Gastrocnemius medialis (tissue), 4 donors: ENCODE measurements at places on chromosomes 13 and 19. TPM values are rescaled to one million over a fixed set of nuclear protein-coding genes. Genes with fewer than 3 reads are reported as not detected.

DNA sequence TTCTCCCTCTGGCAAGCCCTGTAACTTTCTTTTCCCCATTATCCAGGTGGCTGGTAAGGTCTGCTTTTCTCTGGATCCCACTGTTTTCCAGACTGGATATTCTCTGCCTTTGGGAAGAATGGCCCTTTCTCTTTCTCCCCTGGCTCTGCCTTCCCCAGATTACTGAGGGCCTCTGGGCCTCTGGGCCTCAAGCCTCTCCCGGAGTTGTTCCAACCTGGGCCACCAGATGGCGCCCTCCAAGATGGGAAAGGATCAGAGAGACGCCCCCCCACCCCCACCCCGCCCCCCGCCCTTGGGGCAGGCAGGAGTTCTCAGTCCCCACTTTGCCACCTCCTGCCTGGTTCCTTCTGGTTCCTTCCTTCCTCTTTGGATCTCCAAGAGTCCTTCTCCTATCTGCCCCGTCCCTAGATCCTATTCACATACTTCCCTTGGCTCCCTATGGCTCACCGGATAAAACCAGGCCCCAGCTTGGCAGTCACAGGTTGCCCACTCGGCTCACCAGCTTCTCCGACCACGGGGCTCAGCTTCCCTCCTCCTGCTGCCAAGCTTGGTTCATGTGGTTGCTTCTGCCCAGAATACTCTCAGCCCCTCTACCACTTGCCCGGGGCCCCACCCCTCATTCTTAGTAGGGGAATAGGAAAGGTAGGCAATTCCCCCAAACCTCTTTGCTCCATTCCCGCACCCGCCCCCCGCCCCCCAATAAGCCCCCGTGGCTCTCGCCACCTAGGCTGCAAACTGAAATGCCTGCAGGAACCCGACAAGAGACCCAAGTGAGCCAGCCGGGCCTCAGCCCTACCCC lies 13.1 kb downstream of the EPS8L1 start:
- no peak for DNase-seq

DNA sequence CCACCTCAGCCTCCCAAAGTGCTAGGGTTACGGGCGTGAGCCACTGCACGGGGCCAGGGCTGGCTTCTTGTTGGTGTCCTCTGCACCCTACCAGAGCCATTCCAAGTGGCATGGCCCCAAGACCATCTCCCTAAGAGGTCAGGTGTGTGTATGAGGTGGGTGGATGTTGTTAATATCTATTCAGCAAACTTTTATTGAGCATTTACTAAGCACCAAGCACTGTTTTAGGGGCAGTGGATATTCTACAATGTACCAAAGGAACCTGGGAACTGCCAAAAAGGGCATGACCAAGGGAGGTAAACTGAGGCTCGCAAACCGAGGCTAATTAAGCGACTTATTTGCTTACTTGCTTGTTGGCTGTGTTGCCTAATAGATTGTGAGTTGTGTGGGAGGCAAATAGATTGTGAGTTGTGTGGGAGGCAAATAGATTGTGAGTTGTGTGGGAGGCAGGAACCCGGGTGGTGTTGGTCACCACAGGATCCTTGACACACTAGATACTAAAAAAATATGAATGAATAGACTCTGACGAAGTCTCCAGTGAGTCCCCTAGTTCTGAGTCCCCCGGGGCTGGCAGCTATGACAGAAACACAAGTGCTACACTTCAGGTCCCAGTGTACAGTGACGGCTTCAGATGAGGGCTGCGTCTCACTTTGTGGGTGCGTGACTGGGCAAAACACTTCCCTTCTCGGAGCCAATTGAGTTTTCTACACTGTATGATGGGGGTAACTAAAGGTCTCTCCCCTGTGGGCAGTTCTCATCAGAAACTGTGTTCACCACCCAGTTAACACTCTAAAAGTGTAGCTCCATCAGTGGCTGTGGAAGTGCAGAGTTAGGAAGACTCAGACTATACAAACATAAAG lies 5.0 kb upstream of the BICRA start:
- DNase-seq = no peak

DNA sequence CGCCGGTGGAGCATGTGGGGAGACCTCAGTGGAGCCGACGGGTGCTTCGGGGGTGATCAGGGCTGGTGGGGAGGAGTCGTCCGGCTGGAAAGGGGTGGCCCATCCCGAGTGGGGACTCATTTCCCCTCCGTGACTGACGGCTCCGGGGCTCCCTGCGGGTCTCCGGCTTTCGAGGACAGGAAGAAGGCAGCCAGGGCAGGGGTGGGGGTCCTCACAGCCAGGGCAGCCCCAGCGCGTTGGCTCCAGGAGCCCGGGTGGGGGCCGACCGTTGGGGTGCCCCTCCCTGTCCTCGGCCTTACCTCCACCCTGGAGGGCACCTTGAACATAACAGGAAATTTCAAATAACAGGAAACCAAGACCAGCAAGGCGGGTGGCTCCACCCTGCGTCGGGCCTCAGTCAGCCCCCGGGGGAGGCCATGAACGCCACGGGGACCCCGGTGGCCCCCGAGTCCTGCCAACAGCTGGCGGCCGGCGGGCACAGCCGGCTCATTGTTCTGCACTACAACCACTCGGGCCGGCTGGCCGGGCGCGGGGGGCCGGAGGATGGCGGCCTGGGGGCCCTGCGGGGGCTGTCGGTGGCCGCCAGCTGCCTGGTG lies at the start of gene S1PR4:
TSS of gene S1PR4 (plus strand) at position 393 of the 596 bp plus-strand sequence. CDS start at position 417, 24 bp downstream.
- DNase-seq = no peak

DNA sequence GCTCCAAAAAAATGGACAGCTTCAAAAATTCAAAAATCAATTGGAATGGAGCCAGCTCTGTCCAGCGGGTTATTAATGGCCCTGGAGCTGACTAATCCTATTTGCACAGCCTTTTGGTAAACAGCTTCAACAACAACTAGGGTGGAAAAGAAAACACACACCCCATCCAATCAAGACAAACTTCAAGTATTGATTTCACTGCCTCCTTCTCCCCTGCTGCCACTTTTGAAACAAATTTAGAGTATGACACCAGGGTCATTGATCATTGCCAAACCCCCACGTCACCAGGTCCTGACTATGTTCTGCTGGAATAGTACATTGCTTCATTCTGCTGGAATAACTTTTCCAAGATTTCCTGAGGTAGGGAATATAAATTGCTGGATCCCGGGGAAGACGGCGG lies 56.8 kb upstream of the GTF3A start:
- DNase-seq = no peak

DNA sequence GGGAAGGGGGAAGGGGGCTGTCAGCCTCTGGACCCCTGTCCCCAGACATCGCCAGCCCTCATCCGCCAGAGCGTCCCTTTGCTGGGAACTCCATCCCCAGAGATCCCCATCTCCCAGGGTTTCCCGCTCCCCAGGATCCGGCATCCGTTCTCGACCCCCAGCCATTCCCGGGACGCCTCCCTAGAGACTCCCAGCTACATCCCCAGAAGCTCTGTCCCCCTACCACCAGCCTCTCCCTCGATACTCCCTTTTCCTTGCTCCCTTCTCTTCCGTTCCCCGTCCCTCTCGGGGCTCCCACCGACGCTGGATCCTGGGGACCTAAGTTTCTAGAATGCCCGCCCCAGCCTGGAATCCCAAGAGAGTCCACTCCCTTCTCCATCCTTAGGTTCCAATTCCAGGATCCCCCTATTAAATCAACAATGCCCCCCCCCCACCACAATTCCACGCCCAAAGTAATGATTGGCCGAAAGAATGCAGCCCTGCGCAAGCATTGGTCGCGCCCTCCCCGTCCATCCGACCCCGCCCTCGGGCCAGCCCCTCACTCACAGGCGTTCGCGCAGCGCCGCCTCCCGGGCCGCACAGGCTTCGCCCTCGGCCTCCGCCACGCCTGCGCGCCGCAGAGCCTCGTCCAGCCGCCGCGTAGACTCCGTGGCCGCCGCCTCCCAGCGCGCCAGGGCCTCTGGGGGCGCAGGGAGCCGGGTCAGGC lies 3.2 kb downstream of the CCDC194 start:
- DNase-seq = peak; percentile 60

Gene LMTK3
- total RNA-seq = not detected

Gene FGF21
- not detected for total RNA-seq

DNA sequence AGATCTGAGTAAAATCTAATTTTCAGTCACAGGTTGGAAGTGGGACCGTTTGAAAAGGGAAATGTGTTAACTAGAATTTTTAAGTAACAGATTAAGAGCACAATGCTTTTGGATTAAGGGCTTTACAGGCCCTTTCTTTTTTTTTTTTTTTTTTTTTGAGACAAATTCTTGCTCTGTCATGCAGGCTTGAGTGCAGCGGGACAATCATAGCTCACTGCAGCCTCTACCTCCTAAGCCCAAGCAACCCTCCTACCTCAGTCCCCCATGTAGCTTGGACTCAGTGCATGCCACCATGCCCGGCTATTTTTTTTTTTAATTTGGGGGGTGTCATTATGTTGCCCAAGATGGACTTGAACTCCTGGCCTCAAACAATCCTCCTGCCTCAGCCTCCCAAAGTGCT lies 363.7 kb downstream of the LIG4 start:
- no peak for DNase-seq

GRCh38 chr19:6587998-6588507 lies 2.9 kb downstream of the CD70 start:
- no peak for DNase-seq

Gene SIGLEC8
- not detected for total RNA-seq

DNA sequence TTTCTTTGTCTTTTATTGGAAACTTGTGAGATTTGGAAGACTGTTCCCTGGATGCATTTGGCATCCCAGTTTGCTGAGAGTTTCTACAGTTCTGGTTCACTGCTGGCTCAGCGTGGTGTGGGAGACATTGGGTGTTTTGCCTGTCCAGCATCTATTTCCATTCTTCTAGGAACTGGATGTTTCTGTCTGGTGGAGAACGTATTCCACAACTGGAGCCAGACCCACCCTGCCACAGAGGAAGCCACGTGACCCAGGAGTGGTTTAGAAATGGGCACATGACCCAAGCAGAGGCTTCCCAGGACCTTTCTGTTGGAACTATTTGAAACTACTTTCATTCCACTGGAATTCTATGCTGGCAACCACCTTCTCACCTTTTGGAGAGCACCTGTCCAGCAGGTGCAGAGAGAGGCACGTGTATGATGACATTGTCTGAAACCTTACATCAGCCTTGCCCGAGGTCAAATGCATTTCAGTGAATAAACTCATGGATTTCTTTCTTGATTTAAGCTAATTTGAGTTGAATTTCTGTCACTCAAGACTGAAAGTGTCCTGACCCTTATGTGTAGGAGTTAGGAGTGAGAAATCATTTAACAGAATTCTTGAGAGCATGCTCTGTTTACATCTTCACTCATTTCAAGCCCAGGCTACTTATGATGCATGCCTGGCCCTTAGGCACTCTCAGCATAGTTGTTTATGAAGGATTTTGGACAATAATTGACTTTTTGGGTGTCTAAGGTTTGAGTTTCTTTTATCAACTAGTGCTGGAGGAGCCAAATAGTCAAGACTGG lies 121.8 kb downstream of the AKAP11 start:
- DNase-seq = no peak

GRCh38 chr13:47869776-47870175 lies 131.3 kb downstream of the SUCLA2 start:
- DNase-seq = no peak

DNA sequence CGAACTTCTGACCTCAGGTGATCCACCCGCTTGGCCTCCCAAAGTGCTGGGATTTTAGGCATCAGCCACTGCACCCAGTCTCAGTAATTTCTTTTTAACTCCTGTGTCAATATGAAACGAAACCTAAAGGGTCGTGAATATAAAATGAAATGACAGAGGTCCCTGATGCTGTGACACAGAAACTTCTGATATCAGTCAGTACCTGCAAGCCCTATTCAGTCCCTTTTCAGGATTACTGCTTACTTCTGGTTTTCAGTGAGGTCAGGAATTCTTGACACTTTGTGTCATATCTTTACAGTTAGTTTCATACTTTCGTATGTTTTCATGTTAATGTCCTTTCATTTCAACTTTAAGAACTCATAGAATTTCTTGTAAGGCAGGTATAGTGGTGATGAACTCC lies 58.7 kb downstream of the RNF17 start:
- no peak for DNase-seq

DNA sequence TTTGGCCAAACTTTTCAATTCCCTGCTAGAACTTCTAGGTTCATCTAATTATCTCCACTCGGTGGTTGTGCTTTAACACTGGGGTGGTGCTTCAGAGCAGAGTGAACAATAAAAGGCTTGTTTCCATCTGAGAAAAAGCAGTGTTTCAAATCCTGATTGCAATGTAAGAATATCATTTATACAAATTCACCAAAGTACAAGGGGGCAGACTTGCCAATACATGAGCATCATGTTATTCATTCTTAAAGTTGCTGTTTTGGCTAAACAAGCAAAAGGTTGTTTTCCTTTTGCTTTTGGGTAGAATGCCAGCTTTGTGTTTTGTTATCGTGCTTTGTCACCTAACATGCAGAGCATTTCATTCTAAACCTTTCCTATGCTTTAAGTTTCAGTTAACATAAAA lies 78.5 kb upstream of the UBAC2 start:
- DNase-seq = no peak

DNA sequence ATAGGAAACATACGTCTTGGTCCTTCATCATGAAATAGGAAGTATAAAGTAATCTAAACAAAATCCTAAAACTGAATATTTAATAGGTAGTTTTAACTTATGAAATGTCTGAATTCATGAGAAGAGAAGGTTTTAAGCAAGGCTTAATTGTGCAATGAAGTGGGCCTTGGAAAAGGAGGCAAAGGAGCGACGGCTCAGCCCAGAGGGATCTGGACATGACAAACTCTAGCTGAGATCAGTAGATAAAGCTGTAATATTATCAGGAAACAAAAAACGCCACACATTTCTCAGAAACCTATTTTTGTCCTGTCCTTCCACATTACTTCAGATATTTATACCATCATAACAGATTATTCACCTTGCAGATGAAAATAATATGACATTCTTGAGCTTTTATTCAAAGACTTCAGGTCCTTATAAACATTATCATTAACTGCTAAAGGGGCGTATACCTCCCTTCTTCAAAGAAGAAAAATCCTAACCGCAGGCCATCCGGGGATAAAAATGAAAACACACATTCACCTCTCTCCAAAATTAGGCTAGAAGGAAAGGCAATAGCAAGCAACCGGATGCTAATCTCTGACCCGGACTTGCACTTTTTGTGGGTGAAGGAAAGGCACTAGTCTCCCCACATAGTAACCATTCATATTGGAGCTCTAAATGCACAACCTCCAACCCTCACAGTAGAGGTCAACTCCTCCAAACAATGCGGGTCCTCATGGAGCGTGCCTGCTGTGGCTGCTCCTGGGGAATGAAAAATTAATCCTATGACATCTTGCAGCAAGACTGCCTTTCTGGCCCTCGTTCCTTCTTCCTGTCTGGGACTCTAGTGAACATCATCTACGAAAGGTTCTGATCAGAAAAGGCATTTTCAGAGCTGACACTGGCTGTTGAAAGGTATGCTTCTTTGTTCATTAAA lies 108.8 kb downstream of the TBC1D4 start:
- DNase-seq = no peak

Gene PPM1N
- total RNA-seq = not detected

Gene LILRA2
- 1.0 TPM for total RNA-seq

Gene UHRF1
- total RNA-seq = not detected

GRCh38 chr19:33343859-33344572 lies 29.5 kb upstream of the CEBPG start:
- DNase-seq = no peak

GRCh38 chr19:6811906-6812305 lies 39.4 kb downstream of the VAV1 start:
- no peak for DNase-seq

Gene RFPL4AL1
- not detected for total RNA-seq
